Effector CD8-positive, alpha-beta T cell (primary cell): ENCODE measurements at places on chromosomes 3 and 15.

GRCh38 chr3:69986419-69986818 lies 13.1 kb upstream of the SAMMSON start:
- no peak for DNase-seq

DNA sequence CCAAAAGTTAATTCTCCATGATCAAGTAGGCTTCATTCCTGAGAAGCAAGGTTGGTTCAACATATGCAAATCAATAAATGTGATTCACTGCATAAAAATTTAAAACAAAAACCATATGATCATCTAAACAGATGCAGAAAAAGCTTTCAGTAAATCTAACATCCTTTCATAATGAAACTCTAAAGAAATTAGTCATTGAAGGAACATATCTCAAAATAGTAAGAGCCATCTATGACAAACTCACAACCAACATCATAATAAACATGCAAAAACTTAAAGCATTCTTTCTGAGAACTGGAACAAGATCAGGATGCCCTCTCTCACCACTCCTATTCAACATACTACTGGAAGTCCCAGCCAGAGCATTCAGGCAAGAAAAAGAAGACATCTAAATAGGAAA lies 254.1 kb downstream of the AGBL1 start:
- DNase-seq: no peak

GRCh38 chr3:170367797-170368196 lies 10.3 kb downstream of the SKIL start:
- no peak for DNase-seq

DNA sequence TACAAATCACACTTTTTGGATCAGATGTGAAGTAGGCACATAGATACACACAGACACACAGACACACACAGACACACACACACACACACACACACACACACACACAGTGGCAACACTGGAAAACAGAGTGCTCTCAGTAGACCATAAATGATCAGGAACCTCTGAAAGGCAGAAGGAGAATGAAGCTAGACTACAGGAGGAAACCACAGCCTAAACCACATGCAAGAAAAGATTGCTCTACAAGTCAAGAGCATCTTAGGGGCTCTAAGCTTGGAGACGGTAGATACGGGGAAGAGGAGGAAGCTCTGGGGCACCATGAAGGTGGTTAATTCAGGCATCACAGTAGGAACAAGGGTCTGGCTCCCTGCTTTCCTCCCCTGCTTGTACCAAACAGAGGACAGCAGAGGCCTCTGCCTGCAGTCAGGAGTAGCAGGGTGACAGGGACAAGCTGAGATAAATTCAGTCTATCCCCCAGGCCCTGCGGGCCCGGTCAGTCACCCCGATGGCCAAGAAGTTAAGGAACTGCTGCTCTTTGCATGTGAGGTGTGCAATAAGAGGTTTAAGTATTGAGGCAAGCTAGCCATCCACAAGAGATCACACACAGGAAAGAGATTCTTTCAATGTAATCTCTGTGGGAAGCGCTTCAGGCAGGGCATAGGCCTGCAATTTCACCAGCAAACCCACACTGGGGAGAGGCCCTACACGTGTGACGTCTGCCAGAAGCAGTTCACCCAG lies 23.5 kb upstream of the ARPIN start:
- DNase-seq: no peak

DNA sequence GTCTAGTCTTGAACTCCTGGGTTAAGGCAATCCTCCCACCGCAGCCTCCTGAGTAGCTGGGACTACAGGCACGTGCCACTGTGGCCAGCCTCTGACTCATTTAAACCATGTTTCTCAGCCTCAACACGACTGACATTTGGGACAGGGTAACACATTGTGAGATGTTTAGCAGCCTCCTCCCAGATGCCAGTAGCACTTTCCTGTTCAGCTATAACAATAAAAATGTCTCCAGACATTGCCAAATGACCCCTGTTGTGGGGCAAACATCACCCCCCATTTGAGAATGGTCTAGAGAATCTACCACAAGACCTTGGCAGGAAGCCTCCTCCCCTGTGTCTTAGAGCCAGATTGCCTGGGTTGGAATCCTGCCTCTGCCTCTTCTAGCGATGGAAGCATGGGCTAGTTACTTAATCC lies 8.4 kb downstream of the TMEM40 start:
- no peak for DNase-seq

DNA sequence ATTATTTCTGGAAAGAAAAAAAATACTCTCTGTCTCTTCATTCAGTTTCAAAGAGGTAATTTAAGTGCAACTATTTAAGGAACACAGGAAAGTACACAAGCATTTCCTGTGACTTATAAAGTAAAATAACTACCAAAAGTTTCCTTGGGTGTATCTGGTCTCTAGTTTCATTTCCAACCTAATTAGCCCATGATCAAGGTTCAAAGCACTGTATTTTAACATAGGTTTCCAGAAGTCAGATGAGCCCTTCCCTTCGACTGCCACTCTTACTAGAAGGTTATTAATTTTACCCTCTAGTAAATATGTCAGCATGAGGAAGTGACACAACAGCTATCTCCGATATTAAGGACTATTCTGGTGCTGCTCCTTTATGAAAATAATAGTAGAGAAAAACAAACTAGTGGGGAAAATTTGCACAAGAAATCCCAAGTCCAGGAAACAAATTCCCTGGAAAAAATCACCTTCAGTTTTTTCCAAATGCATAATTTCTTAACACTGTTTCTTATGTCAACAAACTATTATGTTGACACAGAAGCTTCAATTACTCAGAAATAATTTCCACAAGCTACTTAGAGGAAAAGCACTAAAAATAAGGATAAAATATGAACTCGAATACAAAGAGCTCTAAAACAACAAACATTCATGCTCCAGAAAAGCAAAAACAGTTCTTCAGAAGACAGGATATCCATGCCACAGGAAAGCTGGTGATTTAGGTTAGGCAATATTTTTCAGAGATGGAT lies 35.3 kb downstream of the CCPG1 start:
- no peak for DNase-seq

DNA sequence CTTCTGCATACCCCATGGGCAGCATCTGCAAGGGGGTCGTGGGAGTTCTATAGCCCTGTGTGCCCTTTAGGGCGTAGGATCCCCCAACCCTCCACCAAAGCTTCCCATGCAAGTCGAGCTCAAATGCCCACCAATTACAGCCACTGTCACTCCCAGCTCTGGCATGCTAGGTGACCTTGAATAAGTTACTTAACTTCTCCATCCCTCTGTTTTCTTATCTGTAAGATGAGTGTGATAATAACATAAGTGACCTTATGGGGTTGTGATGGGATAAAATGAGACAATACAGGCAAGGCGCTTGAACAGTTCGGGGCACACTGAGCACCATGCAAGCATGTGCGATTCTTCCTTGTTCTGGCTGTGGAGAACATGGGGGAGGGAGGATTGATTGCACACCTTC lies 74.8 kb upstream of the POMGNT2 start:
- no peak for DNase-seq

- no peak for DNase-seq
These were observed 9.2 kb downstream of the IGDCC3 start for GRCh38 chr15:65368302-65369211.

GRCh38 chr3:5330152-5330810 lies 142.8 kb downstream of the EDEM1 start:
- DNase-seq: no peak

DNA sequence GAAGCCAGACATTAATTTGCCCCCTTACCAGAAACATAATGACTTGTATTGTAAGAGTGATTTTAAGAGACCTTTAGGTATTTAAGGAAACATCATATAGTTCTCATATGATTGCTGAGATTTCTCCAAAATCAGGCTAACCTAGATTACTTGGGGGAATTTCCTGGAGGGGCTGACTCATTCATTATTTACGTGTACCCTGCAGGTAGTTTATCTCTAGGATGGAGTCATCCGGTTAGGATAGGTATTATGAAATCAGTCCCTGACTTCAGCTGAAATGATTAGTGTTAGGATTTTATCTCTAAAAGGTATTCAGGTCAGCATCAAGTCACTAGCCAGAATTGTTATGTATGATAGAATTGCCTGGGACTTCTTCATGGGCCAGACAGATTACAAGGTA lies 97.5 kb downstream of the TCF12 start:
- DNase-seq: no peak

- no peak for DNase-seq
These were observed 53.8 kb downstream of the IQSEC1 start for GRCh38 chr3:13019243-13020095.

DNA sequence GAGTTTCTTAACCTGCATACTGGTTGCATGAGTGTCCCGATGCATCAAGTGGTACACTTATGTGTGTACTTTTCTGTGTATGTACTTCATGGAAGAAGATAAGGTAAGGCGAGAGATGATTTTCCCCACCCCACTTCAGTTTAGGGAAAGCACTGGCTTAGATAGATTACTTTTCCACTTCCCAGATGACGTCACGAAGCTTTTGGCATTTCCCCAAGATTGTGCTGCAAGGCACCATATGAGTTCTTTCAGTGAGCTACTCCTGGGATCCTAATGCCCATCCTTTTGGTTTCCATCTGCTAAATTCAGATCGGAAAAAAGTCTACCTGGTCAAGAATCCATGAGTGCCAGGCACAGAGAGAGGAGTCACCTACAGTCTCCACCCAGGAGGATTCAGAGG lies 4.5 kb downstream of the IL17RB start:
- no peak for DNase-seq

DNA sequence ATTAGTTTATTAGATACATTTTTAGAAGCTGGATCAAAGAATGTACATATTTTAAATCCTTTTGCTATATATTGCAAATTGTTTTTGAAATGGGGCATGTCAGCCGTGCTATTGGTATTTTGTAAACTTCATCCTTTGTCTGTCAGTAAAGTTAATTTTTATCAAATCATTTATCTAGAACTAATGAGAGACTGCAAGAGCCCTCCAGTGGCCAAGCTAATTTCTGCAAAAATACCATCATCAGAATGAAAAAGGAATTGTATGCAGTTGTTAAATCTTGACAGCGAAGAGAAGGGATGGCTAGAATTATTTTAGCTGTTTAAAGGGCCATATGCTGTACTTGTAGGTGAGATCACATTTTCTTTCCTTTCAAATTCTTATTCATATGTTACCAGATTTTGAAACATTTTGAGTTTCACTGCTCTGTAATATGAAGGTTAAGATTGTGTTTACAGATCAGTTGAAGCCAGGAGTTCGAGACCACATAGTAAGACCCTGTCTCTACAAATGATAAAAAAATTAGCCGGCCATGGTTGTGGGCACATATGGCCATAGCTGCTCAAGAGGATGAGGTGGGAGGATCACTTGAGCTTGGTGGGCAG lies 8.1 kb upstream of the CLDN11 start:
- no peak for DNase-seq

DNA sequence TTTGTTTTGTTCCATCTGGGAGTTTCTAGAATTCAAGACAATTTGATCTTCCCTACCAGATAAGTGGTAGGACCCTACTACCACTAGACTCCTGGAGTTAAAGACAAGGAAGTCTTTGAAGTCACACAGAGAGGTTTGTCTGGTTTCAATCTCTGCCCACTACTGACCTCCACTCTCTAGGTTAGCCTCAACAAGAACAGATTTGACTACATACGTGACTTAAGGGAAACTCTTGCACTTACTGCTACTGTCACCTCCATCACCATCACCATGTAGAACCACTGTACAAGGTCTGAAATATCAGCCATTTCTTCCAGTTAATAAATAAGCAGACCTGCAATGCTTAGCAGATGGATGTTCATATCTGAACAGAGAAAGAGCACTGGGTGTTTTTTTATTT lies 148.3 kb upstream of the ARHGEF26 start:
- DNase-seq: no peak

DNA sequence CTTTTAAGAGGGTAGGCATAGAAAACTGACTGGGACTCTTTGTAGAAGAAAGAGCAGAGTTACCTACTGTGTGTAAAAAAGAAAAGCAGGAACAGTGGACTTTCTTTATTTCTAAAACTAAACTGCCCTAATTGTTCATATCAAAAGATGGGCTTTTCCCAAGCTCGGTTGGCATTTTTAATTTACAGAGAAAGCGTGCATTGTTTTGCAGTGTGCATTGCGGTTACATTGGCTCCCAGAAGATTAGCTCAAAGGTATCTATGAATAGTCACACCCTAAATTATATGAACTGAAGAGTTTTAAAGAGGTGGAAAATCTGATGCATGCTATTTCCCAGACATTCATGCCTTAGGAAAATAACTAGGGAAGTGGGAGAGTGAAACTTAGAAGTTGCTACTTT lies 36.5 kb downstream of the MITF start:
- no peak for DNase-seq

GRCh38 chr15:58432401-58432800 lies 610 bp downstream of the LIPC start:
- DNase-seq: no peak

- DNase-seq: no peak
These were observed 25.9 kb upstream of the CDV3 start for GRCh38 chr3:133547432-133548041.

GRCh38 chr15:68930268-68931022 lies at the start of gene SPESP1:
Gene SPESP1 (plus strand): TSS chr15:68930525. CDS start chr15:68930654, 129 bp downstream.
- DNase-seq: peak; percentile 51

GRCh38 chr3:157672061-157672460 lies 168.8 kb upstream of the VEPH1 start:
- DNase-seq: no peak

DNA sequence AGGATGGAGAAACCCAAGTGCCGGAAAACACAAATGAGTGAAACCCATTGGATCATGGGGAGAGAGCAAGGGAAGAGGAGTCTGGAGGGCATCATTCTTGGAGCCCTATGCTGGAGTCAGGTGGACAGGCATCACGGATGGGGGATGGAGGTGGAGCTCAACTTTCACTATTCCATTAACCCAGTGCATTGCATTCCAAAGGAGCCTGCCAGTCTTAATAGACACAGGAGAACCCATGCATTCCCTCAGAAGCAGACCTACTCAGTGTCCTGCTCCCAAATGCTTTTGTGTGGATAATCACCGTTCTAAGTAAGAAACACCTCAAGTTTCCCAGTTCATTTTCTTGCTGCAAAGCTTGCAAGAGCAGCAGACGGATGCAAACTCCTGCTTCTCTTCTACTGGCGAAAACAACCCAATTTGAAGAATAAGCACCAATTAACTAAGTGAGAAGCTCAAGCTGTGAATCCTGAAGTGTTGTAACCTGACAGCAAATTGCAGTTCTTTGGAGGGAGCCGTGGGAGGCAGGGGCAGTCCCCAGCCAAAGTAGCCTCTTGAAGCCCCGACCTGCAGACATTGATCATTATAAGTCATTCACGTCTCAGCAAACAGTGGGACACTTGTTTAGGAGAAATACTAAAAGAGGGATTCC lies 25.3 kb downstream of the SEMA5B start:
- no peak for DNase-seq

DNA sequence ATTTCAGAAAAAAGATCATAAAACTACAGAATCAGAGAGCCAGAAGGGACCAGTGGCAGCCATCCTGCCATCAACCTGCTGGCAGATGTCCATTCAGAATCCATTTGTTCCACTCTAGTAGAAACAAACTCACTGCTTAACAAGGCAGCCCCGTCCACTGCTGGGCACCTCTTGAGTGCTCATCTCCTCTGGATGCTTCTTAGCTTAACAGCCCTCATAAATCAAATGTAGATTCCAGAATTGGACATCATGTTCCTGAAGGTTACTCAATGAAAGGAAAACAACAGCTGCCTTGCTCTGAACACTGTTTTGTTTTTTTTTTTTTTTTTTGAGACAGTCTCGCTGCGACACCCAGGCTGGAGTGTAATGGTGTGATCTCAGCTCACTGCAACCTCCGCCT lies 37.3 kb downstream of the ABCC5 start:
- no peak for DNase-seq

GRCh38 chr3:19543212-19543841 lies 390.7 kb downstream of the EFHB start:
- no peak for DNase-seq

- DNase-seq: no peak
These were observed 749 bp downstream of the SRGAP3 start for GRCh38 chr3:9248522-9249271.

- peak; percentile 80 for DNase-seq
These were observed at the start of gene RBM5 for GRCh38 chr3:50088725-50089608. Gene RBM5 (plus strand): TSS chr3:50088919. CDS start chr3:50090435, 1,516 bp downstream.
